ENCODE measurements at places on chromosomes 3 and 15.

DNA sequence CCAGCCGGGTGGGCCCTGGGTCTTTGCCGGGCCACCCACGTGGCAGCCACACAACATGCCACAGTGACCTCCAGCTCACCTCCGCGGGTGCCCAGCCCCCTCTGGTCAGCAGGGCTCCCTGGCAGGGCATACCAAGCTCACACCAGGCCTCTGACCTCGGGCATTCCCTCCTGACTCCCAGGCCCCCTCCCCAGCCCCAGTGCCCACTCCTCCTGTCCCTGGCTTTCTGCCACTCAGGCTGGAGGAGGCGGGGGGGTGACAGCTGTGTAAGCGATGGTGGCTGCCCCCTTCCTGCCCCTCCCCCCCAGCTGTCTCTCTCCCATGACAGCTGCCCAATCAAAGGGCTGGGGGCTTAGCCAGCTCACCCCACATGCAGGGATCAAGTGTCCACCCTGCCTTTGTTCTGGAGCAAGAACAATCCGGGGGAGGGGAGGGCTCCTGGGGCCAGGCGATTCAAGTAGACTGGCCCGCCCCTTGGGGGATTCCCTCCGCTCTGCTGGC lies 3.3 kb downstream of the PCBP4 start:
- DNase-seq = no peak

DNA sequence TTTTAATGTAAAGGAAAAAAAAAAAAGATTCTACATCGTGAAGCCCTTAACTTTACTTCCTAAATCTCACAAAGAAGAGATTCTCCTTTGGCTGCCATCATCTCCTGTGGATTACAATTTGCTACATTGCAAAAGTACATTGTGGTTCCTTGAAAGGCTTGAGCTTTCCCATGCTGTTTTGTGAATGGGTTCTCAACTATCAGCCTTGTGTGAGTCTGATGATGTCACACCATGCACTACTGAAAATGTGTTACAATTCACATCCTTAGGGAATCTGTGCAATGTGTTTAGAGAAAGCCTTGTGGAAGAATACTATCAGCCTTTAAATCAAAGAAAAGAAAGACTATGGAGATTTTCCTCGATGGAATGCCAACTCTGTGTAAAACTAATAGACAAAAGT lies 510.0 kb upstream of the ALCAM start:
- no peak for DNase-seq

- DNase-seq = no peak
Measured at GRCh38 chr15:67523330-67523729, 2.4 kb downstream of the C15orf61 start.

GRCh38 chr3:141960731-141961130 lies 84.3 kb downstream of the ATP1B3 start:
- no peak for DNase-seq

GRCh38 chr15:83282776-83283137 lies 1.7 kb downstream of the BNC1 start:
- no peak for DNase-seq

GRCh38 chr3:71499227-71499876 lies 84.2 kb downstream of the FOXP1 start:
- no peak for DNase-seq

GRCh38 chr15:92747047-92747446 lies 91.5 kb upstream of the FAM174B start:
- DNase-seq = no peak

DNA sequence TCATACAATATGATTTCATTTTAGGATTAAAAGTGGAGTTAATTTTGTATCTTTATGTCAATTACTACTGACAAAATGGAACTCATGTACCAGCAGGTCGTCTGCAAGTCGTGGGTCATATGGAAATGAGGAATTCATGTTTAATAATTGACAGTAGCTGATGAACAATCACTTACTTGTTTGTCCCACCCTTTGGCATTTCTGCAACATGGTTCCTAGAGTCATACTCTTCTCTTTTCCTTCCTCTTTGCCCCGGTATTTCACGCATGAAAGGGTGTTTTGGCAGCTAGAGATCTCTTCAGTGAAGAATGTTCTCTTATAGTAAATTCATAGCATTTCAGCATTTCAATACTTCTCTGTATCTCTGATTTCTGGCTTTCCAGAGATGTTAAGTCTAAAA lies 133.3 kb upstream of the SLC24A5 start:
- no peak for DNase-seq

GRCh38 chr15:26757141-26757540 lies 15.7 kb downstream of the GABRB3 start:
- DNase-seq = no peak

GRCh38 chr15:88759872-88760271 lies 43.4 kb upstream of the ACAN start:
- no peak for DNase-seq

- no peak for DNase-seq
Measured at GRCh38 chr3:58180099-58180880, 30.5 kb downstream of the DNASE1L3 start.

- no peak for DNase-seq
Measured at GRCh38 chr3:139745831-139746230, 68.1 kb upstream of the NMNAT3 start.

GRCh38 chr3:135197246-135197645 lies 402.2 kb downstream of the EPHB1 start:
- DNase-seq = no peak

DNA sequence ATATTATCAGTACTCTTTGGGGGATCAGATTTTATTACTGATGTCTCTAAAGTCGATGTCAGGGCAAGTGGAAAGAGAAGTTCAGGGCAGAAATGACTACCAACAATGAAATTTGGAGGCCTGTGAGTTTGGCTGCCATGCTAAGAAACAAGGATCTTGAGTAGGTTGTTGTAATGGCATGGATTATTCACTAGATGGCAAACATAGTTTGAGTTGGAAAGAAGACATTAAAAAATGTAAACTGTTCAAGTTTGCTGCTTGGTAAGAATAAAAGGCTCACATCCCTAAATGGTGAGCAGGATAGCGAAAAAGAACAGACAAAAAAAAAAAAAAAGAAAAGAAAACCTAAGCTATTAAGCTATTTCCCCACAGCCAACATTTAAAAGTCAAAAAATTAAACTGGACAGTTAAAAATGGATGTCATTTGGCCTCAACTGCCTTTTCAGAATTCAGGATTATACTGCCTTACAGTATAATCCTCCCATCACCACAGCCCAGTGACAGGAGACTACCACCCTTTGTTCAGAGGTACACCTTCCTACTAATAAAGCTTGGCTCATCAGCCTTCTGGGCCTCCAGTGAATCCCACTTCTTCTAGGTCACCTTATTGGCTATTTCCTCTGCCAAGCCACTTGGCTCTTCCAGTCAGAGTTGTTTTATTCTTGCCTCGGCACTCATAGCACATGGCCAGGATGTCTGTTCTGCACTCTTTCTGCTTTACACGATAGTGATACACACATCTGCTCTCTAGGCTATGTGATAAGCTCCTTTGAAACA lies 163.7 kb downstream of the PLD1 start:
- DNase-seq = peak; percentile 10

DNA sequence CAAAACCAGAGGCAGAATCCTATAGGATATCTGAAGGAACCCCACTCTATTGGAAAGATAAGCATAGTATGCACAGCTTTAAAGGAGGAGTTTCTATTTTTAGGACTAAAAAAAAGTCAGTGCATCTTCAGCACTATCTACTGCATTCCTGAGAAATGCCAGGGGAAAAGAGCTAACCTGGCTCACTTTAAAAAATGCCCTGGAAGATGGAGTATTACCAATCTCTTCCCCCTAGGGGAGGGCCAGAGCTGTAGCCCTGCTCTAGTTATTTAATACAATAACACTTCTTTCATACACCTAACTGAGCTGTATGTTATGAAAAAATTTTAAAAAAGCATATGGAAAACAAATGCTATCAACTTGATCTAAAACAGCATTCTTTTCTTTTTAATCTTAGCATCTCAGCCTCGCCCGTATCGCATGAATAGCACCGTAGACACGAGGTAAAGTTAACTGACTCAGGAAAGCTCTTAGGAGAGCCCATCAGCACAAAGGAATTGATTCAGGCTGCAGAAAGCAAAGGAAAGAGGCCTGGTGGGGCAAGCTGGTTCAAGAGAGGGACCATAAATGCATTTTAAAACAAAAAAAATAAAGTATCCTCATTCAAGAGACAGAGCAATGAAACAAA lies 50.2 kb downstream of the TGM4 start:
- no peak for DNase-seq

GRCh38 chr3:105933871-105934270 lies 65.1 kb upstream of the CBLB start:
- DNase-seq = no peak

DNA sequence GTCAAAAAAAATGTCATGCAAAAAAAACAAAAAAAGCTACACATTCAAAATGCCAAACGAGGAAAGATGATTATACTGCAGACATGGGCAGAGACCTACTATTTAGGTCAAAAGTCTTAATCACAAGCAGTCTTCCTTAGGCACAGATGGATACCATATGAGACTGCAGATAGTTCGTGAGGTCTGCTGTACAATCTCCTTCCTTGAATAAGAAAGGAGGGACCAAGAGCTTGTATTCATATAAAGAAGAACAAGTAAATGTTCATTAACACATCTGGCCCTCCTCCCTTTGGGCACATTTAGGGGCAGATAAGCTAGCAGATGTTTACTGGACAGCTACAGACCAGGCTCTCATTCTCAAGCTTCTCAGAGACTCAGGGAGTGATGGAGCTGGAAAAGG lies 45.3 kb downstream of the ANXA2 start:
- no peak for DNase-seq

DNA sequence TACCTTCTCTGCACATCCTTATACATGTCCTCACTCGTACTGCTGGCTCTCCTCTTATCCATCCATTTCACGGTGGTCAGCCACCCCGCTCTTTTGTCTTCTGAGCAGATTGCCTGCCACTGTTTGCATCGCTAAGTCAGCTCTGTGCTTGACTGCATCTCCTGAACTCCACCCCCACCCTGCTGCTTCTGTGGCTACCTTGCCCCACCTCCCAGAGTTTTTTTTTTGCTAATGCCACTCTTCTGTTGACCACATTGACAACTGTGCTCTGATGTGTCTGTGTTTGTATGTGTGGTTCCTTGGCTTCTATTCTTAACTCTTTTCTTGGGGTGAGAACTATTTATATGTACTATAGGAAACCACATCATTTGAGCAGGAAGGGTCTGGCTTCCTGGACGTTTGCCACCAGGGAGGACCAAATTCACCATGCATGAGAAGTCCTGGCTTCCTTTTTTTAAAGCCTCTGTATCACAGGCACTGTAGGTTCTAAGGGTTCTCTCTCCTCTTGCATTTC lies 12.8 kb upstream of the MTMR10 start:
- peak; percentile 10 for DNase-seq

GRCh38 chr3:57890874-57891273 lies 117.3 kb upstream of the FLNB start:
- no peak for DNase-seq

DNA sequence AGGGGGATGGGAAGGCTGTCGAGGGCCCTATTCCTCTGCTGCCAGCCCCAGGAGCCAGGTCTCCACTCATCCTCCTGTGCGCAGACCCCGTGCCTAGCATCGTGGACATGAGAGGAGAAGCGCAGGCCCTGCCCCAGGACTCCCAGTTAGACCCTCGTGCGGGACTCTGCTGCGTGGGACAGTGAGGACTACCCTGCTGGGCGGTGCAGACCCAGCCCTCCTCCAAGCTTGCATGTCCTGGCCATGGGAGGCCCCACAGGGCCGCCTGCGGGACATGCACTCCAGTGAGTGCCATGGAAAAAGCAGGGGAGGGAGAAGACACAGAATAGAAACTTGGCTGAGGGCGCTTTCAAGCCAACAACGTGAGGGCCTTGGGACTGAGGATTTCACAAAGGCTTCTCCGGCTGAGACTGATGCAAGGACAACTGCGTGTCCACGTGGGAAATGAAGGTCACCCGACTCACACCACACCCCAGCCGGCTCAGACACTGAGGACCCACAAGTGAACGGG lies 62.6 kb upstream of the IQSEC1 start:
- DNase-seq = no peak

- DNase-seq = no peak
Measured at GRCh38 chr3:131608741-131609140, 106.0 kb upstream of the MRPL3 start.

GRCh38 chr3:9301091-9301490 lies 51.6 kb upstream of the SRGAP3 start:
- DNase-seq = no peak

DNA sequence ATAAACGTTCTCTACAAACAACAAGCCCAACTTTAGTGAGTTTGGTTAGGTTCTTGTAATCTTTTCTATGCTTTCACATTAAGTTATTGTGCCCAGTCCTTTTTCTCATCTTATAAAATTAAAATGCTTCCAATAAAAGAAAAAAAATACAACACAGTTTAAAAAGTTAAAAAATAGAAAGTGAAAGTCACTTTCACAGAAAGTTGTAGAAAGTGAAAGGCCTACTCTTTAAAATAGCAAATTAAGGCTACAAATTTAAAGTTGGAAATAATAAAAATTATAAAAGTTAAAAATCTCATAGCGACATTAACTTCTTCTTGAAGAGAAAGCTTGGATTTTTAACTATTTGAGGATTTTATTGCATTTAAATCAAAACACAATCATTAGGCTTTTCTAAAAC lies 35.9 kb downstream of the CD47 start:
- no peak for DNase-seq

- no peak for DNase-seq
Measured at GRCh38 chr15:49273734-49274318, 103.8 kb downstream of the GALK2 start.

- DNase-seq = no peak
Measured at GRCh38 chr15:45439521-45440260, 61.3 kb upstream of the GATM start.

DNA sequence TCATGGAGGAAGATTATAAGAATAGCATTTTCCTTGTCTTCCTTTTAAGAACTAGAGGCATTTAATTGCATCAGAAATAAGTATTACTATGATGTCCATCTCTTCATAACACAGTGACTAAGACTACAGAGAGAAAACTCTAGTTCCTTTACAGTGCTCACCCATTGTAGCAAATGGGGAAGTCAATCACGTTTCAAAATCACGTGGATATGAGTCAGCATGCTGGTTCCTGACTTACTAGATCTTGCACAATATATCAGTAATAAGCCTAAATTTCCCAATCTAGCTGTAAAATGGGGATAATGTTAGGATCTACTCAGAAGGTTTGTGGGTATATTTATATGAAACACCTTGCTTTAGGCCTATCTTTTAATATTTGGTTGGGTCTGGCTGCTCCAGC lies 254.8 kb upstream of the EOMES start:
- DNase-seq = no peak

DNA sequence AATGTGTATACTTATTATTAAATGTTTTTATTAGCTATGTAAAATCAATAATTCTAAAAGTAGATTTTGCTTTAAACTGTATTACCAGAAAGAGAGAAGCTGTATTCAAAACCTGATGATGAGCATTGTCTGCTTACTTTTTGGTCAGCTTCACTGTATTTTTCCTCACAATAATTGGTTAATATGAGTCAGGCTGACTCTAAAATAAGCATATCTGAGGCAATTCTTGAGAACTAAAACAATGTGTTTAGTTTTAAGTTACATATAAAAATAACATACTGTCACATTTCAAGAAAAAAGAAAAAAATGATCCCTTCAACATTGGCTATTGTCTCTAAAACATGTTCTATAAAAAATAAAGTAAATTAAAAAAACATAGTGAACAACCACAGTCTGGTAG lies 66.1 kb downstream of the EPHA3 start:
- no peak for DNase-seq

- no peak for DNase-seq
Measured at GRCh38 chr3:66567077-66567476, 66.3 kb upstream of the LRIG1 start.

All from germinal center (tissue), 1 donor.